ENCODE measurements at places on chromosomes 5 and 9.

DNA sequence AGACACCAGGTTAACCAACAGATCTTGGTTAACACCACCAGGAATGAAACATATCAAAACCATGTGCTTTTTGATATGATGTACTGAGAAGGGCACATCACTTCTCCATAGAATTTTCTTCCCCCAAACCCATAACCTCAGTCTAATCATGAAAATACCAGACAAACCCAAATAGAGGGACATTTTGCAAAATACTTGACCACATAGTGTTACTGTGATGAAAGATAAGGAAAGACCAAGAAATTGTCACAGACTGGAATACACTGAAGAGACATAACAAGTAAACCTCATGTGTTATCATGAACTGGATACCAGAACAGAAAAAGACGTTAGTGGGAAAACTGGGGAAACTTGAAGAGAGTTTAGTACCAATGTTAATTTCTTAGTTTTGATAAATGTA lies 74.9 kb upstream of the VCAN start:
- DNase-seq = no peak

DNA sequence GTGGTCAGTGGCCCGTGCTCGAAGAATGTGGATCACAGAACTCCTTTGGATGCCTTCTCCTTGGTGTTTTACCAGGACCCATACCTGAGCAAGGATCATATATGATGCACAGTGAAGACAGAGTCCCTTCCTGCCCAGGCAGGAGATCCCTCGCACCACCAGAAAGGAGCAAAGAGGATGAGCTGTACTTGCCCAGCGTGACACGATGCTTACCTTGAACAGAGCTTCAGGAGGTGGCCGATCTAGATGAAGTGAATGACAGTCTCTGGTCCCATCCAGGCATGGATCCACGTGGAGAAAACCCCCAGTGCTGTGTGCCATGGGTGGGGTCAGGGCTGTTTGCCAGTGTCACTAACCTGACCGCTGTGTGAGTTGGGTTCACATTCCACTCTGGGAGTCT lies 455.4 kb downstream of the GADD45G start:
- no peak for DNase-seq

GRCh38 chr9:110290001-110290400 lies 33.7 kb upstream of the TXN start:
- no peak for DNase-seq

DNA sequence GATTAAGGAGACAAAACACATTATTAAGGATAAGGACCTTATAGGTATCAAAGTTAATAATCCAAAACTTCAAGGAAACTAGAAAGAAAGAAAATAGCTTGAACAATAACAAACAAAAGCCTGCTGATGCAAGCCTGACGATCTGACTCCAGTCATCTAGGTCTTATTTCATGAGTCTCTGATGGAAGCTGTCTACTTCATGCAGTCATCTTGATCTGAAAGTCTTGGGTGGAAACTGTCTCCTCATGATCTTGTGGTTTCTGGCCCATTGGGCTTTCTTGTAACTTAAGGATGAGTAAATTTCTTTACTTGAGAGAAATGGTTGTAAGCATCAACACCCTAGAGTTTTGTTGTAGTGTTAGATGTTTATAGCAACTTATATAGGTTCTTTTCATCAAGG lies 20.6 kb upstream of the PSIP1 start:
- no peak for DNase-seq

- DNase-seq = no peak
Measured at GRCh38 chr5:178462076-178462475, 128.1 kb downstream of the COL23A1 start.
